ENCODE measurements at places on chromosomes 3 and 15.

DNA sequence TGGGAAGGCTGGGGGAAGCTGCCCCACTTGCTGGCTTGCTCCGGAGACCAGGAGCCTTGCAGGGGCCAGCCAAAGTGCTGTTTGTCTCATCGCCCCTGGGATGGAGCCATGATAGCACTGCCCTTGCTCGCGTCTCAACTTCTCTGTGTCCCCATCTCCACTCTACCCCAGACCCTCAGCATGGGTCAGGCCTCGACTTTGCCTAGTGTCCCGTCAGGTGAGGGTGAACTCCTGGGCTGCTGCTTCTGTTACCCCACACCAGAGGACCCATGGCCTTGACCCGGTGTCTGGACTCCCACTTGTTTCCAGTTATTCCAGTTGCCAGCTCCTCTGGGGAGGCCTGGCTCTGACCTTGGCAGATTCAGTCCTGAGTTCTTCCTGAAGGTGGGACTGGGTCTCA is 36.5 kb upstream of the DUSP7 start:
- H3K27me3 ChIP-seq = no peaks in the 10 kb centered on the region
- peaks cover 11% of the 10 kb centered on the region for H3K4me1 ChIP-seq
- peaks cover 9% of the 10 kb centered on the region for H3K36me3 ChIP-seq
- no peak overlapping the region for H3K4me3 ChIP-seq
- H3K27ac ChIP-seq = no peak overlapping the region

DNA sequence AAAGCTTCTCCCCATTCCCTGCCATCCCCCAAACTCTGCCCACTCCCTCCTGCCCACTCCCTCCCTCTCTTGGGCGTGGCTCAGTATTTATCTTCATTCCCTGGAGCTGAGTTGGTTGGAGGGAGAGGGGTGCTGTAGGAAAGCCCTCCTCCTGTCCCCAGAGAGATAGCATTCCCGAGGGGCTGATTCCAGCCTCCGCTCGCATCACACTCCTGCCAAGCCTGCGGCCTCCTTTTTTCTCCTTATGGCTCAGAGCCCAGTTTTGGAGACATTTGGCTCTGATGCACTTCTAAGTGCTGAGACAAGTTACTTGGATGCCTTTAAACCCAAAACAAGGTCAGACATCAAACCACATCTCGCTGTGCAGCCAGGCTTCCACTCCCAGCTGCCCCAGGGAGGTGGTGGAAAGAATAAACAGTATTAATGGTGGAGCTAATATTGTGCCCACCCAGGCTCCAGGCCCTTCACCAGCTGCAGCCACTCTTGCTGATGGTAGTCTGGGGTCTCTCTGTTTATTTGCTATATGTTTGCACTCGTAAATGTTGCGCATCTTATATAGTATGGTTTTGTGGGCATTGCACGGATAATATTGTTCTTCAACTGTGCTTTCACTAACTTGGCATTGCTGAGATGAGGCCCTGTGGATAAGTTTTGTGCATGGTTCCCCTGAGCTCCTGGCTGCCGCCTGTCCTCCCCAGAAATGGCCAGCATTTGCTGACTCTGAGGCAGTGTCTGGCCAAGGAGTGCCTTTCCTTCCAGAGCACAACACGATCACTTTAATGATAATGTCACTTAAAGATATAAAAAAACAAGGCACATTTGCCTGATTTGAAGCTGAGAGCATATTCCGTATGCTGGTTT is 157.2 kb downstream of the LRRC28 start:
- H3K4me3 ChIP-seq = no peak overlapping the region
- H3K36me3 ChIP-seq = no peaks in the 10 kb centered on the region
- H3K27ac ChIP-seq = no peak overlapping the region
- DNase-seq = no peak
- H3K4me1 ChIP-seq = peaks cover 15% of the 10 kb centered on the region
- no peaks in the 10 kb centered on the region for H3K27me3 ChIP-seq

- peak overlapping the region; percentile 93 for H3K27ac ChIP-seq
- H3K4me3 ChIP-seq = peak overlapping the region; percentile 80
- no peak for DNase-seq
- H3K4me1 ChIP-seq = peaks cover 63% of the 10 kb centered on the region
- peaks cover 54% of the 10 kb centered on the region for H3K36me3 ChIP-seq
- no peaks in the 10 kb centered on the region for H3K27me3 ChIP-seq
Measured at GRCh38 chr3:46989146-46989810, 9.8 kb downstream of the NBEAL2 start.

DNA sequence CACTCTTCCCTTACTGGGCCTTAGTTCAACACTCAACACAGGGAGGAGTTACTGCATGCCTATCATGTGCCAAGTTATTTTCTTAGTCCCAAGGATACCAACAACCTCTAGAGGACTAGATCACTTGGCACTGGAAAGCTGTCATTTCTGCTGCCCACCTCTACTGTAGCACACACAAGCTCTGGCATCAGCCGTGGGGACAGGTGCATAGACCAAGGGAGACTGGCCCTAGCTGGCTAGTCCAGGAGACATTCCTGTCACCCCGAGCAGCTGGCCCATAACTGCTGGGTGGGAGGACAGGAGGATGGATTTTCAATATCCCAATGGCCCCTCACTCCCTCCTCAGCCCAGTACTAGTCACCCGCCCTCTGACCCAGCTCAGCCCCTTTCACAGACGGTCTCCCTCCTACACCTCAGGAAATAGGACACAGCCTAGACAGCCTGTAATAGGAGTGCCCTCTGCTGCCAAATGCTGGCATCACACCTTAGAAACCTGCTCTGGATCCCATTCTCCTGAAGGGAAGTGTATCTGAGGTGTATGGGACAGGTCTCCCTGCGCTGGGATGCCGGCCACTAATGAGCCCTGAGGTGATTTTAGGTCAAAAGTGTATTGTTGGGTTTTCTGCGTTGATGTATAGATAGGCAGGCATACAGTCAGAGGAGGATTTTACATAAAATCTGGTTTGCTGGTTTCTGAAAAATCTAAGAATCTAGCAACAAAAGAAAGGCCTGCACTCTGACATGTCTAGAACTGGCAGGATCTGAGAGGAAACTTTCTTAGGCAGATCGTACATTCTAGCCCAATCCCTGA is 3.4 kb upstream of the DZIP1L start:
- H3K27ac ChIP-seq = no peak overlapping the region
- H3K4me3 ChIP-seq = no peak overlapping the region
- DNase-seq = peak; percentile 67
- peaks cover 20% of the 10 kb centered on the region for H3K27me3 ChIP-seq
- H3K4me1 ChIP-seq = peaks cover 8% of the 10 kb centered on the region

- no peaks in the 10 kb centered on the region for H3K4me1 ChIP-seq
- no peak for DNase-seq
- H3K27ac ChIP-seq = no peak overlapping the region
Measured at GRCh38 chr3:126556637-126557414, 1.9 kb downstream of the C3orf22 start.

DNA sequence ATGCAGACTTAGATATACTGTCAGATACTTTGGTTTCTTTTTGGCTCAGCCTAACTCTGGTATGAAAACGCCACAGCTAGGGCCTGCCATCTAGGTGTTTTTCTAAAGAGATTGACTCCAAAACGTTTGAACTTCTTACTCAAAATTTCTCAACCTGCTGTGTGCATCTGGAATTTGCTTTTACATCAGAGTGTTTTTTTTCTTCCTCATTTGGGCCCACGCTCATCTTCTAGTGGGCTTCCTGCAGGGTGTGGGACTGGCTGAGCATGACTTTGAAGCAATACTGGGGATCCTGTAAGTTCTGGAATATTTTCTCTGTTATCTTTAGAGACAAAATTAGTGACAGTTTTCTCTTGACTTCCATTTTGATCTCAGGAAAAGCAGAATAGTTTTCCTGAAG is 117.8 kb downstream of the NR1D2 start:
- H3K27me3 ChIP-seq = no peaks in the 10 kb centered on the region
- H3K4me1 ChIP-seq = no peaks in the 10 kb centered on the region
- DNase-seq = no peak
- no peak overlapping the region for H3K27ac ChIP-seq
- no peaks in the 10 kb centered on the region for H3K36me3 ChIP-seq

DNA sequence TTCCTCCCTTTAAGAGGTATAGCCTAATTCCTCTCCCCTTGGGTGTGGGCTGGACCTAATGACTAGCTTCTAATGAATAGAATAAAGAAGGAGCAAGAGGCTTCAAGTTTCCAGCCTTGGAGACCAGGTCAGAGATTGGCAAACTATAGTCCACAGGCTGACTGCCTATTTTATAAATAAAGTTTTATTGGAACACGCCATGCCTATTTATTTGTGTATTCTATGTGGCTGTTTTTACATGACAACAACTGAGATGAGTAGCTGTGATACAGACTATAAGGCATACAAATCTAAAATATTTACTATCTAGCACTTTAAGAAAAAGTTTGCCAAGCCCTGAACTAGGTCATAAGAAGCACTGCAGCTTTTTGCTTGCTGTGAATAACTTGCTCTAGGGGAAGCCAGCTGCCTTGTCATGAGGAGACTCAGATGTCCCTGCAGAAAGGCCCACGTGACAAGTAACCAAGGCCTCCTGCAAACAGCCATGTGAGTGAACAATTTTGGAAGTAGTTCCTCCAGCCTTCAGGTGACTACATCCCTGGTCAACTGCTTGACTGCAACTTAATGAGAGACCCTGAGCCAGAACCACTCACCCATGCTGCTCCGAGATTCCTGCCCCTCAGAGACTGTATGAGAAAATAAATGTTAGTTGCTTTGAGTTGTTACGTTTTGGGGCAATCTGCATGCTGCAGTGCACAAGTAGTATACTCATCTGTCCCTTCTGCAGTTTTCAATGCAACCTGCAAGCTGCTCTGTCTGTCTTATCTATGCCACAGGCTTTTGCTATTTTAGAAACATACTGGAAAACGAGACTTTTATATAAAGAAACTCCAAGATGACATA is 21.1 kb upstream of the MAP3K13 start:
- H3K36me3 ChIP-seq = no peaks in the 10 kb centered on the region
- H3K27ac ChIP-seq = no peak overlapping the region
- H3K4me1 ChIP-seq = peaks cover 14% of the 10 kb centered on the region
- H3K4me3 ChIP-seq = no peak overlapping the region

GRCh38 chr3:71488391-71488809 is 95.1 kb downstream of the FOXP1 start:
- peak overlapping the region; percentile 38 for H3K4me3 ChIP-seq
- no peaks in the 10 kb centered on the region for H3K27me3 ChIP-seq
- H3K4me1 ChIP-seq = peaks cover 87% of the 10 kb centered on the region
- peaks cover 36% of the 10 kb centered on the region for H3K36me3 ChIP-seq
- DNase-seq = no peak
- H3K27ac ChIP-seq = peak overlapping the region; percentile 94

DNA sequence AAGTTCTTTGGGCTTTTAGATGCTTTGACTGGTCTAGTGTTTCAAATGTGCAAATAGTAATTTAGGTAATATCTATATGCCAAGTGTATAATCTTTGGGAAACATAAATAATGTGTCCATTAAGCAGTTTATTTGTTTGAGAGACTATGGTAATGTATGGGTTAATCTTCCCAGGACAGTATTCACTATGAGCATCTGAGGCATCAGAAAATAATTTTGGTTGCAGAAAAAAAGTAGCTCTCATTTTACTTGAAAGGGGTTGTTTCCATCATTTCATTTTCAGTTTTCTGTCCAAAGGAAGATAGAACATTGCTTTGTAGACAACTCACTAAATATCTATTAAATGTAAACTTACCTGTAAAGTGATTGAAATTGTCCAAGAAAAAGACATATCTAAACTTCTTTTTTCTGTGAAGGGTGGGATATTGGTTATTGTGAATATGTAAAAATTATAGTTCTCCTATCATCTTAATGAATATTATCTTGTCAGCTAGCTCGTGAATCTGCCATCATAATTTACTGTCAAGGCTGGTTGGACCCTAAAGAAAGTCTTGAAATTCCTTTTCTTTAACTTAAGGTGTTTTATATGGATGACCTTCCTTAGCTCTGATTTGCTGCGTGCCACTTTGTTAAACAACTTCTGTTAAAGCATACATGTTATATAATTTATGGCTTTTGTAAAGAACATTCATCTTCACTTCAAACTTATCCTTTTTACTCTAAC is 108.8 kb downstream of the EPHA3 start:
- no peaks in the 10 kb centered on the region for H3K4me1 ChIP-seq
- H3K27ac ChIP-seq = no peak overlapping the region
- no peak for DNase-seq
- H3K36me3 ChIP-seq = no peaks in the 10 kb centered on the region

GRCh38 chr3:58471025-58471887 is 20.6 kb upstream of the KCTD6 start:
- no peaks in the 10 kb centered on the region for H3K36me3 ChIP-seq
- DNase-seq = peak; percentile 67
- H3K4me3 ChIP-seq = no peak overlapping the region

GRCh38 chr15:84684092-84684491 is 26.1 kb upstream of the NMB start:
- peaks cover 57% of the 10 kb centered on the region for H3K36me3 ChIP-seq
- H3K4me3 ChIP-seq = no peak overlapping the region
- DNase-seq = no peak
- no peak overlapping the region for H3K27ac ChIP-seq
- no peaks in the 10 kb centered on the region for H3K27me3 ChIP-seq

DNA sequence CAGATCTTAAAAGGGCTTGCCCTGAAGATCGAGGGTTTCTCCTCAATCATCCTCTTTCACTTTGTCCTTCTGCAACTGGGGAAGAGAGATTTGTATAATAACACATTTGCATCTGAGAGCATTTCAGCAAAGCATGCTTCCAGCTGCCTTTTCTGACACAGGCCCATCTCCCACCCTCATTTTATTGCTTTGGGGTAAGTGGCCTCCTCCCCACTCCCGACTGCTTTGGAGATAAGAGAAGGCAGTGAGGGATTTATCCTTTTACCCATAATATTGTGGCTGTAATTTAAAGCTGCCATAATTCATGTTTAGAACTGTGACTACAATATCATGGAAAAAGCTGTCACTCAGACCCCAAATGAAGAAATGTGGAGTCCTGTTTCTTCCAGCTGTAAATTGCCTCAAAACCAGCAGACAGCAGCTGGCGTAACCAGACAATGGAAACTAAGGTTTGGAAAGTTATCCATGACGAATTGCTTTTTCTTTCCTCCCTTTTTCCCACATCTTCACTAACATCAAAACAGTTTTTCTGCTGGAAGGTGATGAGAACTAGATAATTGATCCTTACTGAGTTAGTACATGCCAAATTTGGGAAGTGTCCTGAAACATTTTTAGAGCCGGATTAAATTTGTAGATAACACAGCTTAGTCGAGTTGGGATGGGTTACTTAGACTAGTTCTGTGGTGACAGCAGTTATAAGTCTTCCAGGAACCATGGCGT is 104.2 kb upstream of the PFN2 start:
- peaks cover 6% of the 10 kb centered on the region for H3K27me3 ChIP-seq
- H3K4me3 ChIP-seq = no peak overlapping the region
- no peak for DNase-seq
- no peaks in the 10 kb centered on the region for H3K4me1 ChIP-seq

- DNase-seq = no peak
- no peak overlapping the region for H3K4me3 ChIP-seq
- H3K4me1 ChIP-seq = peaks cover 9% of the 10 kb centered on the region
- no peak overlapping the region for H3K27ac ChIP-seq
Measured at GRCh38 chr15:31461911-31462480, 135.4 kb downstream of the KLF13 start.

- H3K36me3 ChIP-seq = no peaks in the 10 kb centered on the region
- H3K4me3 ChIP-seq = no peak overlapping the region
- no peak overlapping the region for H3K27ac ChIP-seq
- no peak for DNase-seq
Measured at GRCh38 chr3:37768107-37768809, 93.4 kb upstream of the CTDSPL start.
